Stimulated activated CD4-positive, alpha-beta T cell treated with anti-CD3 and anti-CD28 coated beads, Interleukin-1b, Interleukin-23, amount 100 ng/mL, for 48 hours (primary cell): ENCODE measurements at places on chromosomes 11 and 22.

- DNase-seq: no peak
Measured at GRCh38 chr11:121790430-121790829, 325.6 kb downstream of the BLID start.

GRCh38 chr11:119852741-119853140 is 123.7 kb upstream of the NECTIN1 start:
- no peak for DNase-seq

DNA sequence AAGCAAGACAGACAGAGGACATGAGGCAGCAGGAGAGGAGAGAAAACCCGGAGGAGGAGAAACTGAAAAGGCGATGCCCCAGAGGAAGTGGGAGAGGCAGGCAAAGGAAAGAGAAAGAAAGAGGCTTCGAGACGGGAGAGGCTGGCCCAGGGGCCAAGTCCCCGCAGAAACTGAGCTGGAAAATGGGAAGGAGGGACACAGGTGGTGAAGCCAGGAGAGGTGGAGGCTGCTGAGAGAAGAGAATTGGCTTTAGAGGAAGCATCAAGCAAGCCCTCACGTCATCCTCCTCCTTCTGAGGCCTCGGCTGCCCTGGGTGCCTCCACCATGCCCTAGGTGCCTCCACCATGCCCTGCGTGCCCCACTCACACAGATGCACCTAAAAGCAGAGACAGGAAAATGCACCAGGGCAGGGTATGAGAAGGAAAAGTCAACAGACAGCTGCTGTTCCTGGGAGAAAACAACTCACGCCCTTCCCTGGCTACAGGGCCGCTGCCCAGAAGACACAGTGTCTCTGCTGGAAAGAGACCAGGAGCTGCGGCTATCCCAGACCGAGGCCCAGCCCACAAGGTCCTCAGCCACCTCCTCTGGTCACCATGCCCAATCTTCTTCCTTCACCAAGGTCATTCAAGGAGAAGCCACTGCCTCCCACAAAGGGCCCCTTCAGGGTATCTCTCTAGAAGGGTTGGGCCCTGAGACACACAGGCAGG is 14.3 kb downstream of the FXYD6 start:
- no peak for DNase-seq

DNA sequence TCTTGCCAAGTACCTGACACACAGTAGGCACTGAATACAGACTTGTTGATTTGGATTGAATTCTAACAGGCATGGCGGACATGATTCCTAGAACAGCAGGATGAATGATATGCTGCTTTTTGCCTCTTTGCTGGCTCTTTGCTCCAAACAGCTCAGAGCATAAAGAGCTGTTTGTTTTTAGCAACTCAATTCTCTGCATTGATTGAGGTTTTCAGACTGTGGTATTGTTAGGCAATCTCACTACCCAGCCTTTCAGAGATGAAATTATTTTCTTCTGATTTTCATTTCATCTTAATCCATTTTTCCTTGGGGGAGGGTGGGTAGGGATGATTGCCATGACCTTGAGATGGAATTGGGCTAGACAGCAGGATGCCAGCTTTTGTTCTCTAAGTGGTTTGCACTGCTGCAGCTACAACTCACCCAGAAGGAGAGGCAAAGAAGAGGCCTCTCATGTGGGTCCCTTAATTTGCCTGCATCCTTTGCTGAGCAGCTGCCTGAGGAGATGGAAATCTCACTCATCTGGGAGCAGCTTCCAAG is 20.5 kb downstream of the COA4 start:
- DNase-seq: no peak

GRCh38 chr11:128505449-128506065 is 81.8 kb downstream of the ETS1 start:
- DNase-seq: peak; percentile 44

DNA sequence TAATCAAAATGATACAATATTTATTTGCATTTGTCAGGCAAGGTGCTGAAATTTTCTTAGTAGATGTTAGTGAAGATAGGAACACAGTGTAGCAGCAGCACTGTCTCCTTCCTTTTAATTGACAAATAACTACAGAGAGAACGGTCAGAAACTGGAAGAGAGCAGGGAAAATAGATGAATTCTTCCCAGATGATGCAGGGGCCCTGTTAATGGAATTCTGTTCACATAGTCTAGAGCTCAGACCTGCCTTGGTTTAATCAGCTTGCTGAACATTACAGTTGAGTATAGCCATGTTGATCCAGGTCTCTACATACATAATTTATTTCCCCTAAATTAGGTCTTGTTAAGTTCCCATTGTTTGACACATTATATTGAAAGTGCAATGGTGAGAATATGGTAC is 127.4 kb downstream of the SLC17A6 start:
- no peak for DNase-seq

- peak; percentile 65 for DNase-seq
Measured at GRCh38 chr22:20981787-20982562, at the start of gene LZTR1. LZTR1 (plus strand) TSS chr22:20982297; CDS start chr22:20982372, 75 bp downstream.

GRCh38 chr11:35049859-35050531 is 89.0 kb upstream of the CD44 start:
- no peak for DNase-seq

DNA sequence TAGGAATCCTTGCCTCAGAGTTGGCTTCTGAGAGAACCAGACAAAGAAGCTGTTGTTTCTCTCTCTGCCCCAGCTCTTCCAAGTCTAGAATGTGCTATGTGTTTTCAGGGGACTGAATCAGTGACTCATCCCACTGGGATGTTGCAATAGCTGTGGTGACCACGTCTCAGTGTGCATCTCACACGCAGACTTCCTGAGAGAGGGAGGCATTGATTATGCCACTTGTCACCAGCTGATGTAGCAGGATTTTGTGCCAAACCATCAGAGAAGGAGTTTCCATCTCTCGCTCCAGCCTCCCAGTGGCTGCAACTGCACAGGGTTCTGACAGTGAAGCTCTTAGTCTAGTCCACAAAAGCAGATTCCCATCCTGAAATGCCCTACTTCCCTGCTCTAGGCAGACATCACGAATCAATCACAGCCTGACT is 455.8 kb downstream of the MIAT start:
- DNase-seq: peak; percentile 5

DNA sequence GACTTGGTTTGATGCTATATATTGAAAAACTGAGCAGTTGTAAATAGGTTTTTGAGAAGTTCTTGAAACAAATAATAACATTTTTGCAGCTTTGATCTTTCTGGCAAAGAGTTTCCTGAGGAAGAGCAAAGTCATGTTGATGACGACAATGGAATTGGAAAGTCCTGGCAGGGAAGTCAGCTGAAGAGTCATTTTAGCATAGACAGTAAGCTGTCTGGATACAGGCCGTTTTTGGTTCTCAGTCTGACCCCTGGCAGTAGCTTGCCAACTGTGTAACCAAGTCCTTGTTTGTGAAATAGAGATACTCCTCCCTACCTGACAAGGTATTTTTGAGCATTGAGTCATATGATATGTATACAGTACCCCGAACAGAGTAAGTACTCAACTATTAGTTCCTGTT is 193.3 kb downstream of the C11orf91 start:
- DNase-seq: no peak

DNA sequence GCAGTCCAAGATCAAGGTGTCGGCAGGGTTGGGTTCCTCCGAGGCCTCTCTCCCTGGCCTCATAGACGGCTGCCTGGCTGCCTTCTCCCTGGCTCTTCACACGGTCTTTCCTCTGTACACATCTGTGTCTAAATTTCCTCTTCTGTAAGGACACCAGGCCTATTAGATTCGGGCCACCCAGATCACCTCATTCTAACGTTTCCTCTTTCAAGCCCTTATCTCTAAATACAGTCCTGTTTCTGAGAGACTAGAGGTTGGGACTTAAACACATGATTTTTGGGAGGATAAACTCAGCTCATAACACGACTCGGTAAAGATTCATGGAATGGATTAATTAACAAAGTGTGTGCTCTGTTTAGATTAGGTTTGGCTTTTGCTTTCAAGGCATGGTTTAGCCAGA is 136.0 kb upstream of the SORL1-AS1 start:
- DNase-seq: no peak

GRCh38 chr11:59186130-59186594 is 14.2 kb downstream of the DTX4 start:
- DNase-seq: peak; percentile 42

GRCh38 chr11:121895919-121896318 is 220.1 kb downstream of the BLID start:
- no peak for DNase-seq

DNA sequence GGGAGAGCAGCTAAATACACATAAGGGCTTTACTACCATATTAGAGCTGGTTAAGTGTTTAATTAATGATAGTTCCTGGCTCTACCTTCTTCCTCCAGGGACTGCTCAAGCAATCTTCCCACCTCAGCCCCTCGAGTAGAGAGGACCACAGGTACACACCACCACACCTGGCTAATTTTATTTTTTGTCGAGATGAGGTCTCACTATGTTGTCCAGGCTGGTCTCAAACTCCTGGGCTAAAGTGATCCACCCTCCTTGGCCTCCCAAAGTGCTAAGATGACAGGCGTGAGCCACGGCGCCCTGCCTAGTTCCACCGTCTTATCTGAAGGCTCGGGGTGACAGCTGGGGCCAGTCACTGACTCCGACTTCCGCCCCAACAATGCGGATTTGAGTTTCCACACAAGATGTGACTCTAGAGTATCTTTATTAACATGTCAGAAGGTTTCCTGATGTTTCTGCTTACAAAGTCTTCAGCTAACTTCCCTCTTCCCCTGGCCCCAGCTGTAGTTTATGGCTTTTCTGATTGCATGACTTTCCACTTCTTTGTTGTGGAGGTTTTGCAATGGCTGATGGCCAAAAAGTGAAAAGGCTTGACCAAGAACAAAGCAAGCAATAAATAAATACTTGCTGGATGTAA is 16.8 kb downstream of the TPST2 start:
- DNase-seq: no peak

DNA sequence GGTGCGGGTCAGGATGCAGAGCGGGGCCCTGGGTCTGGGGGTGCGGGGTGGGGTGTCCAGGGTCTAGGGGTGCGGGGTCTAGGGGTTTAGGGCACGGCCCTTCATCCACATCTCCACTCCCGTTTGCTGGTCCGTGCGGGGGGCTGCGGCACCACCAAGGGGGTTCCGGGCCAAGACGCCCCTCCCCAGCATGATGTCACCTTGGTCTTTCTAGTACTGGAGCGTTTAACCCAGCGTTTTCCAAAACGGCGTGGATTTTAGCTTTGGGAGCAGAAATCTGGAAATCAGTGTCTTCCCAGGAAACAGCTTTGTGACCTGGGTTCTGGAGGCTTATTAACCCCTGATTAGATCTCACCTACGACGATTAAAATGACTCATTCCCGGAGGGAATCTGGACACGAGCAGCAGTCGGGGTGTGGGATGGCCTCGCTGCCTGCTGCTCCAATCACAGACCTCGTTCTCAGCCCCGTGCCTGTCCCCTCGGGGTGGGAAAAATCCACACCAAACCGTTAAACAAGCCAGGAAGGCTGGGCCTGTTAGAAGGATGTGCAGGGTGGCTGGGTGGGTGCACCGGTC is 759 bp downstream of the AP2A2 start:
- DNase-seq: no peak

- no peak for DNase-seq
Measured at GRCh38 chr22:45629469-45630089, 42.1 kb upstream of the ATXN10 start.

GRCh38 chr11:89922195-89922660 is at the start of gene TRIM49D1:
TRIM49D1 (minus strand) TSS chr11:89922245; CDS start chr11:89917710, 4,535 bp downstream.
- DNase-seq: no peak

GRCh38 chr11:78532991-78533390 is 41.7 kb downstream of the NARS2 start:
- no peak for DNase-seq

GRCh38 chr22:23034621-23035556 is 35.4 kb upstream of the GNAZ start:
- DNase-seq: no peak

DNA sequence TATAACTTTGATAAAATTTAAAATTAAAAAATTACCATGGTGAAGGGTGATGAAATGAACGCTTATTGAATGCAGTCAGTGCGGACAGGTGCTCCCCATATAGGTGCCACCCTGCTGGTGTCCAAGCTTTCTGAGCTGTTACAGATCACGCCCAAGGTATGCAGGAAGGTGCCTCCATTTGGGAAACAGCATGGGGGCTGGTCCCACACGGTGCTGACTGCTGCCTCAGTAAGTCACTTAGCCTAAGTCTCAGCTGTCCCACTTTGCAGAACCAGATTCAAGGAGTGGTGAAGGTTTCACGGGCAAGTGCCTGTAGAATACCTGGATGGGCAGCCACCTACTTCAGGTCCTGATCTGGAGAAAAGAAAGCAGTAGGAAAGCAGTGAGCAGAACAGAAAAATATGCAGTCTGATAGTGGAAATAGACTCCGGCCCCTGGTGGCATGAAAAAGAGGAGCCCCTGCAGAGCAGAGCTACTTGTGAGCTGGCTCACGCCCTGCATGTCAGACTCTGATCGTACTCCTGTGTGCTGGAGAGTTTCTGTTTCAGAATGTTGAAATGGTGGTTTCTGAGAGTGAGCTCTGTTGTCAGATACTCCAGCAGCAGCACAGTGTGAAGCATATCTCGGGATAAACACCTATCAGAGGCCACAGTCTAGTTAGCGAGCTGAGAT is 33.2 kb downstream of the ADORA2A start:
- DNase-seq: peak; percentile 29

GRCh38 chr11:118008271-118008911 is 22.2 kb downstream of the IL10RA start:
- DNase-seq: no peak

- no peak for DNase-seq
Measured at GRCh38 chr11:32706985-32707741, 87.3 kb downstream of the CCDC73 start.

- DNase-seq: no peak
Measured at GRCh38 chr22:46063846-46064227, 86.5 kb upstream of the PPARA start.

DNA sequence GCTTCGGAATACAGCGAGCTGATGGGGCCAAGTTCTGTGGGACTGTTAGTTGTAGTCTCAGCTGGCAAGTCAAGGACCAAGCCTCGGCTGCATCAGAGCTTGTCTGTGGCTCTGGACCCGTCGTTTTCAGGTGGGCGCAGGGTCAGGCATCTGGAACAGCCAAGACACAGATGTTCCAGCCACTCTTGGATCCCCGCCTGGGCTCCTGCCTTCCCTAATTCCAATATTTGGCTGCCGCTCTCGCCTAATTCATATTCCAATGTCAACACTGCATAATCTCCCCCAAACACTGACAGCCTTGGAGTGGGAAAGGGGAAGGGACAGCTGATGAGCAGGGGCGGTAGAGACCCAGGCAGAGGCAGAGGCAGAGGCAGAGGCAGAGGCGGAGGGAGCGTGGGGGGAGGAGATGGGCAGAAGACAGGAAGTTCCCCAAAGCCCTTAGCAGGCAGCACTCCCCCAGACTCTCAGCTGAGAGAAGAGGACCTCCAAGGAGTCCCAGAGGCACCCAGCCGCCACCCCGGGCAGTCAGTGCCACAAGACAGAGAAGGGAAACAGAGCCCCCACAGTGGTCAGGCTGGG is 49.6 kb upstream of the SLC35C1 start:
- DNase-seq: no peak

GRCh38 chr11:2137202-2138067 is 1.8 kb downstream of the IGF2 start:
- no peak for DNase-seq

GRCh38 chr22:26068571-26068970 is 100.7 kb upstream of the SEZ6L start:
- no peak for DNase-seq

- no peak for DNase-seq
Measured at GRCh38 chr11:119087747-119088241, 3.1 kb downstream of the HMBS start.

- no peak for DNase-seq
Measured at GRCh38 chr11:87712802-87713202, 462.4 kb downstream of the RAB38 start.

- no peak for DNase-seq
Measured at GRCh38 chr11:13776134-13776815, 107.8 kb downstream of the FAR1 start.
